Psoas muscle (tissue), 8 donors: ENCODE measurements at places on chromosomes 3 and 15.

DNA sequence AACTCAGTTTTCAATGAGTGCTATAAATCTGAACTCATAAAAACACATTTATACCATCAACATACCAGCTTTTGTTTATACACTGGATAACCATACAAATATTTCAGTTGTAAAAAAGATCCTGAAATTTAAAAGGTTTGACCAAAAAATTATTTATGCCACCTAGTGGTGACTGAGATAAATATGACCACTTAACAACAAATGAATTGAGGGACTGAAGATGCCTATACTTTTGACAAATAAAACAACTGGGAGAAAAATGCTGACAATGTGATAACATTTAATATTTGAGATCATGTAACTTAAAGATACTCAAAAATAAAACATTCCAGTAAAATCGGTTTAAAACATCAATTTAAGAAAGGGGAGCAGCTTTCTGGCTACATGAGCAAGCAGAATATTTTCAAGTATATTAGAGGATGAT is 30.4 kb downstream of the ATG3 start:
- no peak for DNase-seq

- no peak for DNase-seq
These were observed 54.1 kb downstream of the LPP start for GRCh38 chr3:188207941-188208515.

GRCh38 chr3:46468753-46469600 is 4.3 kb upstream of the LTF start:
- DNase-seq, result no peak

DNA sequence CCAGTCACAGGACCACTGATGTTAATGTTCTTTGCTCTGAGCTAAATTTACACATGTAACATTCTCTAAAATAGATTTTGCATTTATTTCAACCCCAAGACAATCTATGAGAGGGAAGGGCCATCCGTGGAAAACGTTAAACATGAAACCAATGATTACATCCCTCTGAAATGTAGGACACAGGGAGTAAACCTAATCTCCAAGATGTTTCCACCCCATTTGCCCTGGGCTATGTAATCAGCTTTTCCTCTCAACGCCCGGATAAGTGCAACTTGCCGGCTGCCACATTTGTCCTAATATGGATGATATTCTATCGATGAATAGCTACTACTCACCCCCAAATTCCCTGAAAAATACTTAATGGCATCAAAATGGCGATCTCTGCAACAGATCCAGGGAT is 6.4 kb upstream of the FMN1 start:
- DNase-seq, result no peak

DNA sequence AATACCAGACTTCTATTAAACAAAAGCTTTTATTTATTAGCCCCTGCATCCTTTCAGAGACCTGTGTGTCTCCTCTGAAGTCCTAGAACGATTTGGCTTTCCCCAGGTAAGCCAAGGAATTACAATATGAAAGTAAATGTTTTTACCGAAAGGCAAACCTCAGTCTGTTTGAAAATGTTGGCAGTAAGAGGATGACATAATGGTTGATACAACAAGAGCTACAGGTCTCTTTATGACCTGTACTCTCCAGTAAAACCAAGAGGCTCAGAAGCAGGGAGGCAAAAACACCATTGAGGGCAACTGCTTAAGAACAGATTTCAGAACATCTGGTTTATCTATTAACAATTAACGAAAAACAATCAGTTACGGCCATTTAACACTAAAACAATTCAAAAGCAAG is 107.8 kb downstream of the ADAM10 start:
- no peak for DNase-seq

GRCh38 chr15:61084472-61084871 is 144.6 kb downstream of the RORA start:
- DNase-seq, result no peak
